ENCODE measurements at places on chromosomes 7 and 10. TPM values are rescaled to one million over a fixed set of nuclear protein-coding genes. Genes with fewer than 3 reads are reported as not detected.

GRCh38 chr7:156222611-156223010 is 410.3 kb upstream of the SHH start:
- no peak for DNase-seq

DNA sequence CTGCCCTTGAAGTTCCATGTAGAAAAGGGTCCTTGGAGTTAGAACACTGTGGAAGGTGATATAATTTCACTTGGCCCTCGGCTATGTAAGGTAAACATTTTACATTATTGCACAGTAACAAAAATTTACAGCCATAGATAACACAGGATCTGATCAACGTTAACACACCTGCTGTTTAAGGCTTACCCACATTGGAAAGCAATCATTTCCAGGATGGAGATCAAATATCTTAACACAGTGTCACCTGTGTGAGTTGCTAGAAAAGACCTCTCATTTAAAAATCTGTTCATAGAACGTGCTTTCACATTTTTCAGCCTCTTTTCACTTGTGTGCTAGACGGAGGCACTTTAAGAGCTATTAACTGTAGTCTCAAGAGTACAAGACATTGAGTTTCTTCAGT is 1.9 kb downstream of the TMEM229A start:
- DNase-seq: no peak

GRCh38 chr7:116315803-116316202 is 105.5 kb downstream of the TES start:
- no peak for DNase-seq

- no peak for DNase-seq
Measured at GRCh38 chr10:44745920-44746319, 165.2 kb upstream of the TMEM72 start.

The IKZF1 gene
- total RNA-seq: not detected

The HTR5A gene
- total RNA-seq: not detected
